Caki2 (cell line): ENCODE measurements at places on chromosomes 5 and 9. TPM values are rescaled to one million over a fixed set of nuclear protein-coding genes. Genes with fewer than 3 reads are reported as not detected.

- no peak for DNase-seq
These were observed 4.7 kb downstream of the MRPL36 start for GRCh38 chr5:1794901-1795290.

Gene ANKRD20A1
- total RNA-seq = not detected in 2 replicates

DNA sequence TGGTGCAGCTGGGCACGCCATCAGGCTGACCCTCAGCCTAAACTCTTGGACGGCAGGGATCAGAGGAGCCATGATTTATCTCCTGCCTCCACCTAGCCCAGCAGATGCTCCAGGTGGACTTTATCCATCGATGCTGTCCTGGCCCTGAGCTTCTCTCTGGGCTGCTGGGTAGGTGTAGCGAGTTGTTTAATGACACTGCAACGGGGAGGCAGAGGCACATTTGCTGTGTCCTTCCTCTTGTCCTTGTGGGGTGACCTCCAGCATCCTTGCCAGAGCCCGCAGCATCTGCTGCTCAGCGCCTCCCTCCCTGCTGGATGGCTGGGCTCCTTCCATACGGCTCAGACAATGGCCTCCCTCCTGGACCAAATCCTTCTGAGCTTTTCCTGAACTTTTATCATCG, 103.1 kb upstream of the IRX4 start:
- DNase-seq = no peak

Gene SLC25A2
- not detected in 2 replicates for total RNA-seq

DNA sequence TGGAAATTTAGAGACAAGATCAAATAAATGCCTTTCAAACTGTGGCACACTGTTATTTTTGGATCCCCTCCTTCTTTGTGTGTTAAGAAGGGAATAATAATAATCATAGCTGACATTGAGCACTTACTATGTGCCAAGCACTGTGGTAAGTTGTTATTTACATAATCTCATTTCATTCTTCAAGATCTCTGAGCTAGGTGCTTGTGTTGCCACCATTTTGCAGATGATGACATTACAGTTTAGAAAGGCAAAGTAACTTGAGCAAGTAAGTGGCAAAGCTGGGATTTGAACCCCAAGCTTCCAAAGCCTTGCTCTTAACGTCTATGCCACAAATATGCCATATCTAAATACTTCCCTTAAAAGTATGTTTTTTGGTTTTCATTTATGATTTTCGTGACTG, 121.8 kb upstream of the TMEM161B start:
- DNase-seq = no peak

DNA sequence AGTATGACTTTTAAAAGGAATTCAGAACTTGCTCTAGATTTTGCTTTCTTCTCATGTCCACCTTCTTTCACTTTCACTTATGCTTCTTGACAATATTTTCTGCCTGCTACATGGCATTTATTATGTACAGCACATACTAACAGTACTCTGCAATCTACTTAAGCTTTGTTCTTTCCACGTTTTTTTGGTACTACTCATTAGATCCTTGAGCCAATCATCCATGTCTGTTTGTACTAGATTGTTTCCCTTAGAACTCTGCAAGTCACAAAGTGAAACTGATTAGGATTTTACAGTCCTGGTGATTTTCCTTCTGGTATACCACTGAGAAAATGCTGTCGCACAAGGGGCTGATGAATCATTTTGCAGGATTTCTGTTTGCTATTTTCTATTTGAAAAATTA, 78.3 kb downstream of the PARP8 start:
- DNase-seq = peak; percentile 57

DNA sequence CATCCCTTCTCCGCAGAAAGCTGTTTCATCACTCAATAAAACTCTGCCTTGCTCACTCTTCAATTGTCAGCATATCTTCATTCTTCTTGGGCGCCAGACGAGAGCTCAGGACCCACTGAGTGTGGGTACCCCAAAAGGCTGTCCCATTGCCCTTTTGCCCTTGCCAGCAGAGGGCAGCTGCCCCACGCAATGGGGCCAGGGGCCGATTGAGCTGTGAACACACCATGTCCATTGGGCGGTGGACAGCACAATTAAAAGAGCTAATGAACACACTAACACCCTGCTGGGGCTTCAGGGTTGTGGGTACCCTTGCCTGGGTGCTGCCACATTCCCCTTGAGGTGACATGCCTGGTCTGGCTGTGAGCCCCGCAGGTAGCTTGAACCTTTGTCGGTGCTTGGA, 487.2 kb upstream of the NUDT12 start:
- DNase-seq = no peak

Gene IFNA21
- not detected in 2 replicates for total RNA-seq
